NCI-H1436 treated with DMSO at 0.1 percent for 48 hours (cell line): ENCODE measurements at places on chromosomes 12 and 14.

GRCh38 chr12:70762000-70762399 lies 124.8 kb upstream of the PTPRB start:
- DNase-seq, result no peak

DNA sequence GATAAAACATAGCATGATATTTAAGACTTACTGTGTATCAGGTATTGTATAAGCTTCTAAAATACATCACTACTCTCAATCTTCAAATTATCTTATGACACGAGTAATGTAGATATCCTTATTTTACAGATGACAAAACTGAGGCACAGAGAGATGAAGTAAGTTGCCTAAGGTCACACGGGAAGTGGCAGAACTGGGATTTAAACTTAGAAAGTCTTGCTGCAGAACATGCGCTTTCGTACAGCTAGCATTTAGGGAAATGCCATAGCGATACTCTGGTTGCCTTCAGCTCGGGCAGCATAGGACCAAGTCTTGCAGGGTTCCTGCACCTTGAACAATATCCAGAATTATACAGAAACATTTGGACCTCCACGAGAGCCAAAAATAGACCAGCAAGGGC lies 162.4 kb downstream of the BRMS1L start:
- DNase-seq, result no peak

GRCh38 chr12:108063192-108063591 lies 65.9 kb upstream of the WSCD2 start:
- no peak for DNase-seq

DNA sequence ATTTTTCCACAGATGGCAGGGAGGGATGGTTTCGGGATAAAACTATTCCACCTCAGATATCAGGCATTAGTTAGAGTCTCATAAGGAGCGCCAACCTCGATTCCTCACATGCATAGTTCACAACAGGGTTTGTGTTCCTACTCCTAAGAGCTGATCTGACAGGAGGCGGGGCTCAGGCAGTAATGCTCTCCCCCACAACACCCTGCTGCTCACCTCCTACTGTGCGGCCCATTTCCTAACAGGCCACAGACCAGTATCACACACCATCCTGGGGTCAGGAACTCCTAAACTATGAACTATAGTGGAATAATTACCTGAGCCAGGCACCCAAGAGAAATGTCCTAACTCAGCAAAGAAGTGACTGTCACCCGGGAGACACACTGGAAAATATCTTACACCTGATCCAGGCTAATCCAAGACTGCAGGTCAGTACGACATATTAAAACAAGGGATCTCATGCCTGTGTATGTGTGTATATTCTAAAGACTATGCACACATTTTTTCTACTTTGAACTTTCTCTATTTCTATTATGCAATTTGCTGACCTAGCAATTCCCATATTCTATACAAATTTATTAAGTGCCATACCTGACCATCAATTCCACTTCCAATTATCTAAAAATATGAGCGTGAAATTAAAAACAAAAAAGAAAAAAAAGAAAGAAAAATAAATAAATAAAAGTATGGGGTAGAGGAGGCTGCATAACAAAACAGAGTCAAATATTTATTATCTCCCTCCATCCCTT lies 4.7 kb downstream of the NAA25 start:
- DNase-seq, result no peak

DNA sequence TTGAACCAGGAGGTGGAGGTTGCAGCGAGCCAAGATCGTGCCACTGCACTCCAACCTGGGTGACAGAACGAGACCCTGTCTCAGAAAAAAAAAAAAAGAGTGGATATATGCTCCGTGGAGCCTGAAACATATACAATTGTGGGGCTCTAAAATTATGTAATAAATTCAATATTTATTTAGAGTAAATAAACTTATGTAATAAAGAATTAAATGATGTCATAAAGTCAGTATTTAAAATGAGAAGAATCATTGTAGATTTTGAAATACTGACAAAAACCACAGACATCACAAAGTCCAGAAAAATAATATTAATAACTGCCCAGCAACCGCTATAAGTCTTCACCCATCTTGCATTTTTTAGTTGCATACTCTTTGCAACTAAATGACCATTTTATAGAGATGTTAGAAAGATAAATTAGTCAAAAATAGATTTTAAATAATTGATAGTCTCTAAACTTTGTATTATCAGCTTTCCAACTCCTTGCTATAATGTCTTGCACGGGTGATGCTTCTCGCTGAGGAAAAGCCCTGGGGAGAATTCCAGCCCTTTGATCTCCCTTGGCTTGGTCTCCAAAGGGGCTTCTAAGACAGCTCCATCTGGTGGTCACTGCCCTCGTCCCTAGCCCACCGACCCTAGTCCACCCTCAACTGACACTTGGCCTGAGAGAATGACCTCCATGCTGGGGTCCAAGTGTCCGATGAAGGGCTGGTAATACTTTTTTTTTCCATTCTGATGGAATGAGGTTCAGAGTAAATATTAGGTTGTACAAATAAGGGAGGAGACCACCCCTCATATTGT lies 7.9 kb upstream of the TMBIM6 start:
- DNase-seq, result no peak

- DNase-seq, result no peak
Observed at GRCh38 chr12:62613081-62613480, 146.5 kb downstream of the MON2 start.

GRCh38 chr14:101124815-101125214 lies 221.3 kb upstream of the RTL1 start:
- no peak for DNase-seq

DNA sequence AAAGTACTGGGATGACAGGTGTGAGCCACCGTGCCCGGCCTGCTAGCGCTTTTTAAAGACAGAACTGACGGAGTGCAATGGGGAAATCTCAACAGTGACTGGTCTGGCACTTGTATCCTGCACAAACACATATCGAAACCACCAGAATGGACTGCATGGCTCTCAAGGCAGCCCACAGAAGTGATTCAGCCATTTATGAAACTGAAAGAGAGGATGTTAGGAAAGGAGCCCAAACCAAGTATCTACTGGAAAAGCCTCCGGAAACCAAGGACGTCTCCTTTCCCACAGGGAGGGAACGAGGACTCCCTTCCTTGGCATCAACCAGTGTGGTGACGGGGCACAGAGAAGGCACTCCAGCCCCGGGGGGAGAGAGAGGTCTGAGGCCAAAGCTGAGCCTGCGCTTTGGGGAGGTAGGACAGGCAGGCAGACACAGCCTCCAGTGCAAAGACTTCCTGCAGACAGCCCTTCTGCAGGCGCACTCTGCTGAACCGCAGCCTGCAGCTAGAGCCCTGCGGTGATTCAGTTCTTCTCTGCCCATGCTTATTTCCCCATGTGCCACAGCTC lies 16.5 kb downstream of the SLC15A4 start:
- no peak for DNase-seq

- DNase-seq, result no peak
Observed at GRCh38 chr12:48000878-48001504, 3.3 kb downstream of the COL2A1 start.

DNA sequence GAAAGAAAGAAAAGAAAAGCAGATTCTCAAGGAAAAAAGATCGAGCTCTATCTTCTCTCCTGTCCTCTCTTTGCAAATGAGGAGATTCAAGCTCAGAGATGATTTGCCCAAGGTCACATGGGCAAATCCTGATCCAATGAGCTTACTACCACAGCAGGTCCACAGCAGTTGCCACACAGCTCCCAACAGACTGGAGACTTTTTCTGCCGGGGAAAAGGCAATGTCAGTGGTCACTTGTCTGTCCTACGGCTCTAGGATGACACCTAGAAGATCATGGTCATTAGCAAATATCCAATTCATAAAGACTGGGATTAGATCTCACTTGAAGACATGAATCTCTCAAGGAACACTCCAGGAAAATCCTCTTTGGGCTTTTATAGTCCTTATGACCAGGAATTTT lies 58.8 kb downstream of the TTC7B start:
- no peak for DNase-seq

GRCh38 chr12:115895247-115895646 lies 382.2 kb downstream of the MED13L start:
- DNase-seq, result no peak

- DNase-seq, result no peak
Observed at GRCh38 chr12:84810611-84811010, 102.0 kb downstream of the SLC6A15 start.

DNA sequence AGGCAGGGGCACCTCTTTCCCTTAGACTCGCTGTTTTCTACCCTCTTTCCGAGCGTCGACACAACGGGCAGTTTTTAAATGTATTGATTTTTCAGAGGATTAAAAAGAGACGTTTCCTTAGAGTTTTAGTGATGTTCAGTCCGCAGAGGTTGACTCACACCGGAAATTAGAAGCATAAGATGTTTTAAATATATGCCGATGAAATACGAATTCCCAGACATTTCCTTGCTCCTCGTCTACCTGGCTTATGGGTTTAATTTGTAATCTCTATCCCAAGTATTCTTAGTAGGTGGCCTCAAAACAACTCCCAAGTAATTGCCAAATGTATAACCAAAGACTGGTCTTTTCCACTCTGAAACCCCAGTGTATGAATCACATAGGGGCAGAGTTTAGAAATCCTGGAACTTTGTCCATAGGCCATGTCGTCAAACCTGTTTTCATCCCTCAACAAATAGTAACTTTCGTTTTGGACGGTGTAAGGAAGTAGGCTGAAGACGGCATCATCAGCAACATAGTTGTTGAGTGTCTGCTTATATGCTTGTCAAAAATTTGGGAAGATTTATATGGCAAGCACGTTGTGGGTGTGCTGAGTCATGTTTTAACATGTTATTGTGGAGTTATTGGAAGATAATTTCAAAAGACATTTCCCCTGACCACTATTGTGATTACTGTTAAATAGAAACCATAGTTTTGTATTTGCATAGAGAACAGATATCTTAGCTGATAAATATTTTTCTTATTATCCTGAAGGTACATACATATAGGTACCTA lies 824 bp downstream of the TBK1 start:
- no peak for DNase-seq

DNA sequence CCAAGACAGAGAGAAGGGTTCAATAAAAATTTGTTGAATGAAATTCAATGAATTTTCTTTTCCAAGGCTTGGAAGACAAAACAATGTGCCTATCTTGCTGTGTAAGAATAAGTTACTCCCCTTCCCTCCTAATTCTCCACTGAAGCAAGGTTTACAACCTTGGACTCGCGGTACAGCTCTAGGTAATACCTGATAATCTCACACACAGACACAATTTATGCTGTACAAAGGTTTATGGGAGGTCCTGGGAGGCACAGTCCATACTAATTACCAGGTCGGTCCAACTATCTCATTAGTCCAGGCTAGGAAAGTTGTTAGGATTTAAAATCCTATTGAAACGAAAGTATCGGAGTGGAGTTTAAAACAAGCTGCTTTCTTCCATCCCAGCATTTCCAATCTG lies 42.6 kb downstream of the NELL2 start:
- no peak for DNase-seq

DNA sequence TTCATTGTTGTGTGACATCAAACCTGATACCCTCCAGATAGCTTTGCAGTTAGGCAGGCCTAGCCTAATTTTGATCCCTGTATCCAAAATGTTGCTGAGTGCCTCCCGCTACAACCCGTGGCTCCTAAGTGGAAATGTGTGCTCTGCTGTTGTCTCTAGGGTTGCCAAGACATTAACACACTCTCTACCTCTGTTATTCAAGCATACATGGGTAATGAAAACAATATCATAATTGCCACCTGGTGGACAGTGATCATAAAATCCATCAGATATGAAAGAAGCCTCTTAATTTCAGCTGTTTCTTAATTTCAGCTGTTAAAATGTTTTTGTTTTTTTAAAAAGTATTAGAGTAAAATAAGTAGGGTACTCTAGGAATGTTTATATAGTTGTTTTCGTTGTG lies 93.5 kb downstream of the PLEKHA5 start:
- DNase-seq, result no peak

DNA sequence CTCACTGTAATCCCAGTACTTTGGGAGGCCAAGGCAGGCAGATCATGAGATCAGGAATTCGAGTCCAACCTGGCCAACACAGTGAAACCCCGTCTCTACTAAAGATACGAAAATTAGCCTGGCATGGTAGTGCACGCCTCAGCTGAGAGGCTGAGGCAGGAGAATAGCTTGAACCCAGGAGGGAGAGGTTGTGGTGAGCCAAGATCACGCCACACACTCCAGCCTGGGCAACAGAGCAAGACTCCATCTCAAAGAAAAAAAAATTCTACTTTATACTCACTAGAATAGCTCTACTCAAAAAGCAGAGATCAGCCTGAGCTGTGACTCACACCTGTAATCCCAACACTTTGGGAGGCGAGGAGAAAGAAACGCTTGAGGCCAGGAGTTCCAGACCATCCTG lies 17.1 kb downstream of the NUMB start:
- DNase-seq, result no peak

- DNase-seq, result no peak
Observed at GRCh38 chr14:77654001-77654441, 37.6 kb upstream of the SPTLC2 start.

GRCh38 chr14:74712499-74713394 lies at the start of the genes AREL1 and FCF1:
AREL1 (minus strand) TSS chr14:74713080; CDS start chr14:74685615, 27,465 bp downstream.
FCF1 (plus strand) TSS chr14:74713144; CDS start chr14:74713198, 54 bp downstream.
- no peak for DNase-seq

DNA sequence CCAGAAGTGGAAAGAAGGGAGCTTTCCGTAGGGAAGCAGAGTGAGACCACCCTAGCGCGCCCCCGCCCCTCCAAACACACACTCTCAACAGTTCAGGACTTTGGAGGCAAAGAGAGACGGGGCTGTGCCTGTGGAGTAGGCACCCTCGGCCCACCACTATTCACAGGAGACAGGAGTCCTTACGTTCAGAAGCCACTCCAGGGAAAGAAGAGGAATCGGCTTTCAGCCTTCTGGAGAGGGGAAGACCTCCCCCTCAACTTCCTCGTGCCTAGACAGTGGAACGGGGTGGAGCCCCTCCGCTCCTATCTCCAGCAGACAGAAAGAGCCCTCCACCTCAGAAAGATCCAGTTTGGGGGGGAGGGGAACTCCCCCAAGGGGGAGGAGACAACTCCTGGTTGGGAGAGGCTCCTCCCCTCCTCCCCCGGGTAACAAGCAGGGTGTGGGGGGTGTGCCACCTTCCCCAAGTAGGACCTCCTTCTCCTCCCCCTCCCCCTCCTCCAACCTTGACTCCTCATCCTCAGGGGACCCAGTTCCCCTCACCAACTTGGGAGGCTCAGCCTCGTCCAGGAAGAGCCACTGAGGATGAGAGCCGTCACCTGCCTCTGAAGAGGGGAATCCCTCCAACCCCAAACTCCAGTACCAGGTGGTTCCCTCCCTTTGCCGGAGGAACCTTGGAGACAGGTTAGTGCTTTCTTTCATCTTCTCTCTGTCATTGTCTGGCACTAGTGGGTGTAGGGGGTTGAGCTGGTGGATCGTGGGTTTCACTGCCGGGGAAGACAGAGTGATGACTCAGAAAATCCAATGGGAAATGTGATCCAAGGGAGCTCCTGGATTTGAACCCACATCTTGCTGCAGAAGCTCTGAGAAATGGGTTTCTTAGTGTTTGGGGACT lies 883 bp downstream of the FOXJ2 start:
- peak; percentile 55 for DNase-seq
